Stimulated activated CD4-positive, alpha-beta T cell treated with anti-CD3 and anti-CD28 coated beads, TNF-alpha, amount 100 ng/mL, for 1 hour (primary cell): ENCODE measurements at places on chromosomes 1 and 21.

GRCh38 chr1:199098468-199098867, 459.6 kb downstream of the PTPRC start:
- DNase-seq: no peak

DNA sequence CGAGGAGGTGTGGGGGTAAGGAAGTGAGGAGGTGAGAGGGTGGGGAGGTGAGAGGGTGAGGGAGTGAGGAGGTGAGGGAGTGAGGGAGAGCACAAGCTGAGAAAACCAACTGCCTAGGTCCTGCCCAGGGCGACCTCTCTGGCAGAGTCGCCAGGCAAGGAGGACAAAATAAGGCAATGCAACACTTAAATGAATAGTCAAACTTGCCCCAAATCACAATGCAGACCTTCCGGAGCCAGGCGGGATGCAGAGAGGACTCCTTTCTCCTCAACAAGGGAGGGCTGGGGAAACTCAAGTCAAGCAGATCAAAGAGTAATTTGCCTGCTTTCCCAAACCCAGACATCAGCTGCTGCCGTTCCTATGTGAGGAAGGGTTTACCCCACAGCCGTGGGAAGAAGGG, 86.0 kb downstream of the CCDC185 start:
- no peak for DNase-seq

DNA sequence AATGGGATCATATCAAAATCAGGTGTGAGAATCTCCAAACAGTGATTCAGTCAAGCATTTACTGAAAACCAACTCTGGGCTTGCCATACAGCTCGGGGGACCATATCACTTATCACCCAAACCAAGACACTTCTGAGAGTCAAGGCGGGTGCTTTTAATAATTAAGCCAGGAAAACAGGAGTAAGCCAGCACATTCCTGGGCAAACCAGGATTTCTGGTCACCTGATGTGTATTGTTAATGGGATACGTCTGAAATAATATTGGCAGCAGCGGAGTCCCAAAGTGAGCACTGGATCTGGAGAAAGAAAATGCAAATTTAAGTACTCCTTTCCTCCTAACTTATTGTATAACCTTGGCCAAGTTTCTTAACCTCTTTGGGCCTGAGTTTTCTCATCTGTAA, 17.6 kb downstream of the OSCP1 start:
- no peak for DNase-seq

GRCh38 chr1:30257322-30257721, 466.1 kb downstream of the MATN1 start:
- no peak for DNase-seq

DNA sequence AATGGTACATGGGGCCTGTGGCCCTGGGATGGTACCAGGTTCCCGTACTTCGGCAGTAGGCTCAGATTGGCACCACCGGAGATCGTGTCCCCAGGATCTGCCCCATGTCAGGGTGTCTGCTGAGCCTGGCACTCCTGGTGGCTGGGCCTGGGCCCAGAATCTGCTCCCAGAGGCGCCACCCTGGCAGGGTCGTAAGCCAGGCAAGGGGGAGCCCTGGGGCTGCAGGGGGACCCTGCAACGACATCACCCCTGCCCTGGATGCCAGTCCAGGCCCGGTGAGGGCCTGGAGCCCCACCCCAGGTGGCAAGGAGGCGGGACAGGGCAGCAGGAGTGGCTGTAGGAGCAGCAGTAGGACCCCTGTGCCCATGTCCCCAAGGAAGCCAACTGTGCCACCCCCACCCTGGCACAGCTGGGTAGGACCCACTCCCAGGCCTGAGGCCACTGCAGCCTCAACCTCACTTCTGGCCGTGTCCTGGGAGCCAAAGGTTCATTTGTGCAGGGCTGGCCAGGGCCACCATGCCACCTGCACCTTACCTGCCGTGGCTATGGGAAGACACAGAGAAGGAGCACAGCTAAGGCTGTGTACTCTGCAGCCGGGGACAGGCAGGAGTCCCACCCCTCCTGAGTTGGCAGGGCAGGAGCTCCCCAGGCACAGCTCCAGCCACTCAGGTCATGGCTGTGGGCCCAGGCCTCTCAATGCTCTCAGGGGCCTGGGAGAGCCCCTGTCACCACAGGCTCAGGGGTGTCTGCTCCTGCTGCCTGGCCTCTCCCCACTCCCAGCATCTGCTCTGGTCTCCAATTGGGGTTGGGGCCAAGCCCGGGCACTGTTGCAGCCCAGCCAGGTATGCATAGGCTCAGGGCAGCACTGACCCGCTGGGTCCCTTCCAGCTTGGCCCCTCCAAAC, 141.7 kb downstream of the EIF4G3 start:
- no peak for DNase-seq
